ENCODE measurements at places on chromosomes 2 and 18.

- DNase-seq = peak; percentile 44
These were observed 1.5 kb downstream of the CIDEA start for GRCh38 chr18:12255626-12256026.

DNA sequence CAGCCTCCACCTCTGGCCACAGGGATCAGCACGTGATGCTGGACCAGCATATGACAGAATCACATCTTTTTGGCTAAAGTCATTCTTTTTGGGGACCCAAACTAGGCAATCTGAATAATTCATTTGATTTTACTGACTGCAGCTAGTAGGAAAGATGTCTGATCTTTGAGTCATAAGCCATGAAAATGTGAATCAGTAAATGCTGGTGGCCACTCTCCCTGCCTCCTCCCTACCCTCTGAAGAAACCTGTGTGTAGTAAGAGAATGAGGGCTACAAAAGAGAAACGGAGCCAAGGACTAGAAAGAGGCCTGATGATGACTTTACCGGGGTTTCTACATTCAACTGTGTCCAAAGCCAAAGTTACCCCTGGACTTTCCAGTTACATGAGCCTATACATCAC, 10.1 kb upstream of the LRPPRC start:
- no peak for DNase-seq

DNA sequence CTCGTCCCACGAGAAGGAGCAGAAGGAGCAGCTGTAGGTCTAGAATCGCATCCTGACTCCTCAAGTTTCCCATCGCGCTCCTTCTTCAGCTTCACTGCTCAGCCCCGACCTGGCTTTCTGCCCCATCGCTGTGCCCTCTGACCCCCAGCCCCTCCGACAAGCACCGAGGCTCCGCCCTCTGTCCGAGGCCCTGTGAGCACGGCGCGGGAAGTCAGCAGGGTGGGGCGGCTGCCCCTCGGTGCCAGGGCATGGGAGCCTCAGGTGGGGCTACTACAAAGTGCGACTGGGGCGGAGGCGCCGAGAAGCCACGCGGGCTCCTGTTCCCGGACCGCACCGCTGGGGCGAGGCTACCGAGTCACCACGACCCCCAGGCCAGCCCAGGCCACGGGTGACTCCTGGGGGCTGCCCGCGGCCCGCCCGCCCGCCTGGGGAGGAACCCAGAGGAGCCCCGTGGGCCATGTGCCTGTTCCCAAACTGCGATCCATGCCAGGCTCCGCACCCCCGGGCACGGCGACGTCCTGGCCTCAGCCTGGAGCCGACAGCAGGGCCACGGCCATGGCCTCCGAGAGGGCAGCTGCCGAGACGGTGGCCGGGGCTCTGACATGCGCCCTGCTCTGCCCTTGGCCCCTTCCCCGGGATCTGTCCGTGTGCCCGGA, 36.6 kb upstream of the ID2 start:
- no peak for DNase-seq

DNA sequence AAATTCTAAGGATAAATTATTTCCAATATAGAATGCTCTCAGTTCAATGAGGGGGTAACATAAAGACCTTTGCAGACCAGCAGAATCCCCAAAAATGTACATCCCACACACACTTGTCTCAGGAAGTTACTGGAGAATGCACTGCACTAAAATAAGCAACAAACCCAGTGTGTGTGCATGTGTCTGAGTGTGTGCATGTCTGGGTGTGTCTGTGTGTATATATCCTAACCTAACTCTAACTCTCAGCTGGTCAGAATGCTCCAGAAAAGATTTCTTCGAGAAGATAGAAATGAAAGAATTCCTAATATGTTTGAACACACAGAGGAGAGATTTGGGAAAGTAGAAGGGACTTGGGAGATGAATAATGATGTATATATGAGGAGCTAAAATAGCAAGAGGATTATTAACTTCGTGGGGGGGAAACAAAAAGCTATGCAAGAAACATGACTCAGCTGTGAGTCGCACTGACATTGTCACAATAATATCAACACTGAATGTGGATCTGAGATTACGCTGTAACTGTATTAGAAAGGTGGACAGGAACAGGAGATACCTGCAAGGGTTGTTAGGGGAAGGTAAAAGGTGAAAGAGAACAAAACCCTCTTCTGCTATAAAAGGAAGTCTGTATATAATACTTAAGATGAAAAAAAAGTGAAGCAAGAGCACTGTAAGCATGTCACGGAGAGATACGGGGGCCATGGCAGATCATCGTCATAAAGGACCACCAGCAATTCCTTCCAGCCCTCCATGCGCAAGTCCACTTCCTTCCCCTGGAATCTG, 11.1 kb downstream of the COLEC12 start:
- no peak for DNase-seq

DNA sequence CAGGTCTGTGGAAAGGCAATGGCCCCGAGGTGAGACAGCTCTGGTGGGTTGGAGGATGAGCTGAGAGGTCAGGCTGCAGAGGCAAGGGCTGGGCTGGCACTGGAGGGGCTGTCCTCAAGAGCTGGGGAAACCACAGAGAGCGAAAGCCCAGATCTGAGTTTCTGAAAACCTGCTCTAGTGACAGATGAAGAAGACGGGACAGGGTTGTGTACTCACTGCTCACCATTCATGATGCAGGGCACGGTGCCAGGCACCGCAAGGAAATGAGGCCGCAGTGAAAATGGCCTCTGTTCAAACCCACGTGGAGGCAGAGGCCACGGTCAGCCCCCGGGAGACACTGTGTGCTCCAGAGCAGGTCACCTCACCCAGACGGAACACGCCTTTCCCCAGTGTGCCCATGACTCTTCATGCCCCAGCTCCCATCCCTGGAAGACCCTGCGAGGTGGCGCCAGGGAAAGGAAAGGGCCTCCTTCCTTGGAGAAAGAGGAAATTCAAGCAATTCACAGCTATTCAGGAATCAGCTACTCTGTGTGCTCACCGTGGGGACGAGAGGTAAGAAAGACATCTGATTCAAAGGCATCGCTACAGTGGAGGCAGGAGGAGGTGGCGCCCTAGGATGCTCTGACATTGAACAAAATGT, 24.3 kb upstream of the ID2 start:
- no peak for DNase-seq

- DNase-seq = no peak
These were observed 29.6 kb downstream of the GATA6 start for GRCh38 chr18:22199005-22199404.

GRCh38 chr18:21215490-21215889, 26.5 kb upstream of the GREB1L start:
- no peak for DNase-seq

DNA sequence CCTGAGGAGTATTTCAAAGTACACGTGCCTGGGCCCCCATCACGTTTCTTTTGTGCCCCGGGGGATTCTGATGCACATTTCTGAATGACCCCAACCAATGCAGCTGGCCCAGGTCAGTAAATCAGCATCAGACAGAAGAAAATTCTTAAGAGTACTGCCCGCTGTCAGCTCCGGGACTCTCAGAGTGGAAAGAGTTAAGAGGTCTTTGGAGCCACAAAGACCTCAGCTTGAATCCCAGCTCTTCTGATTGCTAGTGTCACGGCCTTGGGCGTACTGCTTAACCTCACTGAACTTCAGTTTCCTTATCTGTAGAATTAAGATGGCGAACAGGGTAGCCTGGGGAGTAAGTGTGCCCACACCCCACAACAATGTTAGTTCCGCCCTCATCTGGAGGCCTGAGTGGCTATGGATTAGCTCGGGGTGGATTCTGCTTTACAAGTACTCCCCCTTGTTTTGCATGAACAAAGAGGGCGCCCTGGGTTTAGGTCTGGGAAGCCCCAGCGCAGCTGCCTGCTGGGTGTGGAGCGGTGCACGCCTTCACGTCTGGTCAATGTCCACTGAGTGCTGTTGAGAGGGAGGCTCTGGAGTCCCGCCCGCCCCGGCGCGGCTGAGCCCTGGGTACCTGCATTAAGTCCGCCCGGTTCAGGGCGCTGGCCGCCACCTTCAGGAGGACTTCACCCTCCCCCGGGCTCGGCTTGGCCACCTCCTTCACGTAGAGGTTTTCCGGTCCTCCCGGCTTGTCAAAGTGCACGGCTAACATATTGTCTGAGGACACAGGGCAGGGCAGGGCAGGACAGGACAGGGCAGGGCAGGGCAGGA, 858 bp downstream of the TP53I3 start:
- DNase-seq = peak; percentile 67

GRCh38 chr2:55923091-55923981, at the start of gene EFEMP1:
Gene EFEMP1 (minus strand): TSS chr2:55923782. CDS start chr2:55922440, 1,342 bp downstream.
- DNase-seq = no peak

DNA sequence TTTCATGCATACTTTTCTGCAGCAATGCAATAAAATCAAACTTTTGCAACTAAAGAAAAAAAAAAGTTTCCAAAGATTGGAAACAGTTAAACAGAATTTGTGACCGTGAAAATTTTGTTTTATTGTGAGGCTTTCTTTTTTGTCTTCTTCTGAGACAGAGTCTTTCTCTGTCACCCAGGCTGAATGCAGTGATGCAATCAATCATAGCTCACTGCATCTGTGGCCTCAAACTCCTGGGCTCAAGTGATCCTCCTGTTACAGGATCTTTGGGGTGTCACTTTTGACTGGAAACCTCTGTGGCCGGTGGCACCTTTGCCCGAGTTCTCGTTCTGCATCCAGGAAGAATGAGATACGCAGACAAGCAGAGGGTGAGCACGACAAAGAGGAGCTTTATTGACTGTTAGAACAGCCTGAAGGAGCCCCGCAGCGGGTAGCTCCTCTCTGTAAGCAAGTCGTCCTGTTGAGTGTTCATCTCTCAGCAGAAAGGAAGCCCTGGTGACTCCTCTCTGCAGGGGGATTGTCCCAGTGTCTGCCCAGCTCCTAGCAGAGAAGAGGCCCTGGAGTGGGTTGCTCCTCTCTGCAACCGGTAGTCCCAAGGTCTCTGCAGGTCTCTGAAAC, 16.9 kb upstream of the ILKAP start:
- no peak for DNase-seq

DNA sequence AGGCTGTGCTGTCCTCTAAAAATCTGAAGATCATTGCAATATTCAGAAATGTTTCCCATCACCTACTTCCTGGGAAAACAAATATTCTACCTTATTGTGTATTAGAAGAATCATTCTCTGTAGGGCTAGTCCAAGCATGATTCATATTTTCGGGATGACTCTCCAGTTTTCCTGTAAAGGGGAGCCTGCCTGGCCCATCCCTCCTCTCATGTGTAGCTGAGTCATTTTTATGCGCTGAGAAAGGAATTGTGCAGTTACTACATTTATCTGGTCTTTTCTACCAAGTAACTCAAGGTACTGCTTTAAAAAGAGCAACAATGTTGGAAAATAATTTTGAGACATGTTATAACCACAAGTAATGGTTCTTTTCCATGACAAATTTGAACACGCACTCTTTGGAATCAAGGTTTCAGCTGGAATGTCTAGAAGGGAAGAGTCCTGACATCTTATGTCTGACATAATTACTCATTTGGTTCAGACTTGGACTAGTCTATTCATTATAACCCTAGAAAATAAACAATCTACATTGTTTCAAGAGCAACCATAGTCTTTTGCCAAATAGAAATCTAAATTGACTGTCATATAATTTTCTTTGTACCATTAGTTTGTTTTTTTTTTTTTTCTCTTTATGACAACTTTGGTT, 6.6 kb downstream of the DSG3 start:
- no peak for DNase-seq

DNA sequence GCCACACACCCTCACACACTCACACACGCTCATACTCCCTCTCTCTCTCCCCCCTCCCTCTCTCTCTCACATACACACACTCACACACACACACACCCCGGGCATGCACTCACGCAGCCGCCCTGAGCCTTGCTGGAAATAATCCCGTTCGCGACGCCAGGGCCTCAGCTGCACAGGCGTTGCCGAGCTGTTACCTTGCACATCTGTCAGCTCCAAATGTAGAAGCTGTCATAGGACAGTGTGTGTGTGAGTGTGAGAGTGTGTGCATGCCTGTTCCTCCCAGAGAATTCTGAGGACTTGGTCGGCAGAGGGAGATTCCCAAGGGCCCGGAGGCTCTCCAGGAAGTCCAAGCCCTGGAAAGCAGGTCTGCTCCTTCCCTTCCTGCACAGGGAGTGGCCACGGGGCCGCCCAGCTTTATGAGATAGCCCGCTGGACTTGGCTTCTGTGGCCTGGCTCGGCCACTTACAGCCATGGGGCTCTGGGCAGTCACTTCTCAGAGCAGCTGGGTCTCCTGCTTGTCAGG, 8.6 kb downstream of the SPR start:
- no peak for DNase-seq

DNA sequence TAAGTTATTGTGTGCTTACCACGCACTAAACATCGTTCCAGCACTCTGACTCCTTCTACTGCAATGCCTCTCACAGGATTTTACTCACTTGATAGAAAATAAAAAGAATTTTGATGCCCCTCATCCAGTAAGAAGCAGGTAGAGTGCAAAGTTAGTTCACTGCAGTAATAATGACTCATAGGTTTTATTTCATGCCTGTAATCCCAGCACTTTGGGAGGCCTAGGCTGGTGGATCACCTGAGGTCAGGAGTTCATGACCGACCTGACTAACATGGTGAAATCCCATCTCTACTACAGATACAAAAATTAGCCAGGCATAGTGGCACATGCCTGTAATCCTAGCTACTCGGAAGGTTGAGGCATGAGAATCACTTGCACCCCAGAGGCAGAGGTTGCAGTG, 190.6 kb downstream of the RAD51AP2 start:
- DNase-seq = no peak

- no peak for DNase-seq
These were observed 449.5 kb upstream of the HNRNPA3 start for GRCh38 chr2:176763130-176763529.

- no peak for DNase-seq
These were observed 260.6 kb upstream of the NT5C1B start for GRCh38 chr2:18849841-18850578.

- no peak for DNase-seq
These were observed 48.9 kb downstream of the PAX8 start for GRCh38 chr2:113229795-113230194.
